Right ventricle myocardium inferior (tissue), 1 donor: ENCODE measurements at places on chromosomes 1 and 21.

GRCh38 chr1:5648410-5649165, 343.6 kb downstream of the NPHP4 start:
- no peak for DNase-seq

DNA sequence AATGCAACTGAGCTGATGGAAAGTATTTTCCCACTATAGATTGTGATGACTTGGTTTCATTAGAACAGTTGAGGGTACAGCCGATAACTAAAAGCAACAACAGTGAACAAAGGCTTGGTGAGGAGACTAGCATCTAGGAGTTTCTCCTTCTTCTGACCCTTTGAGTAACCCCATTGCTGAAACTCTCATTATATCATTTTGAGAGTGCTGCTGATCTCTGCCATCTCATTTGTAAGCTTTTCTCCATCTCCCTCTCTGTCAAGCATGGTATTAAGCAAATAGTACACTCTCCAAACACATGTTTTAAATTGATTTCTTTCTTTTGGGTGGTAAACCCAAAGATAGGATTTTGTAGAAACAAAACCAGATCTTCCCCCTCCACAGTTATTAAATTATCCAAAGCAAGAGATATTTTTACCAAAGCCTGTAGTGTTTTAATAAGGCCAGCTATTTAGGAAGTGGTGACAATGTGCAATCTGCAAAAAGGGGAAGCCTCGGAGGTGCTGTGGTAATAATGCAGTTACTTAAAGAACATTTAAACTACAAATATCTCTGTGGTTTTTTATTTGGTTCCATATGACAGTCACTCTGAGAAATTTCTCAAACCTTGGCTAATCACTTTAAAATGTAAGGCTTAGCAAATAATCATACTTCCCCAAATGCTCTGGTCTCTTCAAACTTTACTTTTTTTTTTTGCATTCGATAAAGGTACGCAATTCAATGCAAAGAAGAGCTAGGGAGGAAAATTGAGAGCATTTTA, 287.5 kb downstream of the HLX start:
- no peak for DNase-seq

DNA sequence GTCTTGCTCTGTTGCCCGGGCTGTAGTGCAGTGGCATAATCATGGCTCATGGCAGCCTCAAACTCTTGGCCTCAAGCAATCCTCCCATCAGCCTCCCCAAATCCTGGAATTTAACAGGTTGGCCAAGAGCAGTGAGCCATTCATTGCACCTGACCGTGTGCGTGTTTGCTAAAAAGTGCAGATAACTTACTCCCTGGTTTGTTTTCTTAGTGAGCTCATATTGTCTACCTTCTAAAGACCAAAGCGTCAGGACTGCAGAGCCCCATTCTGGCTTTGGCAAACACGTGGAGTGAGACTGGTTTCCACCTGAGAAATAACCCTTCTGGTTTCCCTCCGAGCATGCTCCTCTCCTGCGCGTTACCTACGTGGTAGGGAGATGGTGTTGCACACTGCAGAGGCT, 32.2 kb upstream of the CA6 start:
- DNase-seq, result no peak

- DNase-seq, result no peak
Measured at GRCh38 chr1:64828829-64829228, 84.0 kb downstream of the RAVER2 start.

DNA sequence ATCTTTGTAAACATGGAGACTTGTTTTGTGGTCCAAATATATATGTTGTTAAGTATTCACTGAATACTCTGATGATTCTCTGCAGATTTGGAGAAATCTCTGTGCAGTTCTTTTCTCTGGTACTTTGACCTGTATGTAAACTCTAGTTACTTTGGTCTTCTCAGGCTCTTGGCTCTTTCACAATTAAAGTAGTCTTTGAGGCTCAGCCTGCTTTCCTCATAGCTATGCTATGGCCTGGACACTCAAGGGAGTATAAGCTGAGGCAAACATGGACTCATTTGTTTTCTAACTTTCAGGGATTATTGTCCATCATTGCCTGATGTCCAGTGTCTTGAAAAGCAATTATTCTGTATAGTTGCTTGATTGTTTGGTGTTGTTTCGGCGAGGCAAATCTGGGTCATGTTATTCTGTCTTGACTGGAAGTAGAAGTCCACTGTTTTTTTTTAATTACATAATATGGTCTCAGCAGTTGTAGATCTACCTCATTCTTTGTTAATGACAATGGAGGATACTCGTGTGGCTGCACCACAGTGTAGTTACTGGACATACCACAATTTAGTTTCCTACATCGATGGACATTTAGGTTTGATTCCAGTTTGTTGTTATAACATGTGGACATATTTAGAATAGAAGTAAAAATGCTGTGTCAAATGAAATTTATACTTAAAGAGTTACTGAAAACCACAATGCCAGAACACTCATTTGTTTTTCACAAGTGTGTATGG, 9.2 kb downstream of the PTBP2 start:
- no peak for DNase-seq

GRCh38 chr1:236639686-236640085, 35.4 kb upstream of the HEATR1 start:
- no peak for DNase-seq

GRCh38 chr1:59328353-59328752, 31.5 kb downstream of the FGGY start:
- no peak for DNase-seq
